ENCODE measurements at places on chromosomes 2 and 18. TPM values are rescaled to one million over a fixed set of nuclear protein-coding genes. Genes with fewer than 3 reads are reported as not detected.
A peak's percentile ranks its signal among the peaks of the same experiment; 100 is the strongest.

TDRD15 gene
- 0.13 TPM for total RNA-seq

- DNase-seq, result no peak
Observed at GRCh38 chr2:179424571-179424970, 159.9 kb upstream of the SESTD1 start.

DNA sequence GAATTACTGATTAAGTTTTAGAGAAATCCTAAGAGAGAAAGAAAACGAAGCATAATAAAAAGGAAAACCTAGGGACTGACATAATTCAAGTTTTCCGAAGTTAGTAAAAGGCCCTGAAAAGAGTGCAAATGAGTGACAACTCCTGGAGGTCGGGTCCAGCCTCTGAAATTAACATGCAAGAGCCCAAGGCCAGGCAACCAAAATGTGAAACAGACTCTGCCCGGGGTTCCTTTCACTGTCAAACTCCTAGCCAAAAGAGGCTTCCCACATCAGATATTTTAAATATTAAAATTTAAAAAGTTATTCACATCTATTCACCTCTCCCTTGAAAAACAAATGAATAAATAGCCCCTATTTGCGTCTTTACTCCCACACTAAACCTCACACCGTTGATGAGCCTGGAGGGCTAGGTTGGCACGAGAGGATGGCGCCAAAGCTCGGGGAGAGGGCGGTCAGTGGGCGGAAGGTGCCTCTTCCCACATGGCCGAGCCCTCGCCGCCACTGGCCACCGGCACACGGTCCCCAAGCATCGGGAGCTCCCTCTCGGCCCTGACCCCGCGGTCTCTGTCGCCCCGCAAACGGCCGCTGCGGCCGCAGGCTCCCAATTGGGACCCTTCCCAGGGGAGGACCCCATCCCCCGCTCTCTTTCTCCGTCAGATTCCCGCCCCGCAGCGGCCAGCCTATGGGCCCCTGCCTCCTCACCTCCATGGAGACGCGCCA, 630 bp downstream of the PPM1G start:
- DNase-seq, result peak; percentile 68

ANKRD30B gene
- 17.2 TPM for total RNA-seq

GRCh38 chr2:105797298-105797819, 52.6 kb downstream of the NCK2 start:
- DNase-seq, result no peak

EDAR gene
- total RNA-seq, result 0.22 TPM

- no peak for DNase-seq
Observed at GRCh38 chr18:75107931-75108276, 101.0 kb downstream of the PTGR3 start.

DNA sequence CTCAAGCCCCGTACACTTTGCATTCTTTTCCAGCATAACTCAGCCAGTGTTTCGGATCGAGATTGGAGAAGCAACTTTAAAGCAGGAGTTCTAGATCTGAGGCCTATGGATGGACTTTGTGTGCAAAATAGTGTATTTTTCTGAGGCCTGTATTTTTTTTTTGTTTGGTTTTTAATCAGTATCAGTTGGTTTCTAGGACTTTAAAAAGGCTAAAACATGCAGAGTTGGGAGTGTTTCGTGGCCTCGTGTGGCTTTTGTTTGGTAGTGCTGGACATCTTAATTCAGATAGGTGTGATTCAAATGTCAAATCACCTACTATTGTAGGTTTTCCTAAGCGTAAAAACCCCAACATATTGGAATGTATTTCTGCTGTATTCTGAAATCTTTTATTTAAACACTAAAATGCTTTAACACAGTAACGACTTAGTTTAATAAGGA, 282 bp upstream of the PUS10 start:
- DNase-seq, result no peak

- no peak for DNase-seq
Observed at GRCh38 chr2:162090109-162090508, 16.1 kb upstream of the DPP4 start.

DUSP2 gene
- total RNA-seq, result 7.3 TPM

DNA sequence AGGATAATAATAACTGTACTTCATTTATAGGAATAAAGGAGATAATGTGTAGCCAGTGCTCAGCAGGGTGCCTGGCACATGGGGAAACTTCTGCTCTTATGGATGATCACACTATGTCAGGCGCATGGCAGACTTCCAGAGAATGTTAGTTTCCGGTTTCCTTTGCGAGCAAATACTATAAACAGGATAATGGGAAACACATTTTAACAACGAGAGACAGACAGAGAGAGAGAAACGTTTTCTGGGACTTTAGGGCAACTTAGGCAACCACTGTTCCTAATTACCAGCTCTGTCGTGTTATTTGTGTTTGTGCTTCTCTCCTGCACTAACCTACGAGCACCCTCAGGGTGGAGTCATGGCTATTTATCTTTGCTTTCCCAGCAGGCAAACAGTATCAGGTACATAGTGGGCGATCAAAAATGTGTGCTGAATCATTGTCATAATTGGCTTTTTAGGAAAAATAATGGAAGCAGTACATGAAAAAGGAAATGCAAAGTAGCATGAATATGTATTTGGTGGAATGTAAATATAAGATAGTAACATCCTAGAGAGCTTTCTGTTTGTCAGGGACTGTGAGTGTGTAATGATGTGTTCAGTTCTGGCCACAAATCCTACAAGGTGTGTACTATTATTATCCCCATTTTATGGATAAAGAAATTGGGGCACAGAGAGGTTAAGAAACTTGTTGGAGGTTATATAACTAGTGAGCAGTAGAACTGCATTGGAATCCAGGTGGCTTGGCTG, 36.8 kb upstream of the IGFBP2 start:
- DNase-seq, result no peak

GRCh38 chr18:54205959-54206358, 18.5 kb downstream of the MBD2 start:
- no peak for DNase-seq

- DNase-seq, result no peak
Observed at GRCh38 chr18:25262920-25263319, 89.0 kb downstream of the ZNF521 start.

GRCh38 chr2:17228461-17228860, 289.8 kb downstream of the RAD51AP2 start:
- DNase-seq, result no peak

DNA sequence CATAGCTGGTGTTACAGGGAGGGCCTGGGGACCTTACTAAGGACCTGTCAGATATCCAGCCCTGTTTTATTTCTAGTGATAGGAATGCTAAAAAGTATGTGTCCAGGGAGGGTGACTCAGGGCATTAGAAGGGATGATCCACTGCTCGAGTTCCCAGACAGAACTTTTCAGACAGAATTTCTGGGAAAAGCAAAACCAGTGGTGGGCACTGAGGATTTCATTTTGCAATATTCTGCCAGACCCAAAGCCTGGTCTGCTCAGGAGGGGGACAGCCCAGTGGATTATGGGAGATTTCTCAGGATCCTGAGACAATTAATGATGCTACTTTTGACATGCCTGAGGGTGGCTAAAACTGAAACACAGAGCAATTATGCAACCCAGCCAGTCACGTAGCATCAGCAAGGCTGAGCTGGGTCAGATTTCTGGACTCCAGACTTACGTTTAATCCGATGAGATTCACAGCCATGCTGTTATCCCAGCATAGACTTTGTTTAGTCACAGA, 4.7 kb upstream of the KCNE4 start:
- no peak for DNase-seq

DNA sequence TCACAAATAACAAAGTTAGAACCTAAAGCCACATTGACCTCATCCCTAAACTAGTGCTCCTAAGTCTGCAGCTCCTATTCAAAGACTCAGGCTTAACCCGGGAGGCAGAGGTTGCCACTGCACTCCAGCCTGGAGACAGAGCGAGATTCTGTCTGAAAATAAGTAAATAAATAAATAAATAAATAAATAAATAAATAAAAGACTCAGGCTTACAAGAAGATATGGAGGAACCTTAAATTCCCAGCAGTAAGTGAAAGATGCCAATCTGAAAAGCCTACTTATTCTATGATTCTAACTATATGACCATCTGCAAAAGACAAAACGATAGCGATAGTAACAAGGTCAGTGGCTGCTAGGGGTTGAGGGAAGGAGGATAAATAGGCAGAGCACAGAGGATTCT, 101.7 kb downstream of the DDX1 start:
- DNase-seq, result no peak

- DNase-seq, result no peak
Observed at GRCh38 chr2:231392431-231393148, 2.9 kb upstream of the B3GNT7 start.

DNA sequence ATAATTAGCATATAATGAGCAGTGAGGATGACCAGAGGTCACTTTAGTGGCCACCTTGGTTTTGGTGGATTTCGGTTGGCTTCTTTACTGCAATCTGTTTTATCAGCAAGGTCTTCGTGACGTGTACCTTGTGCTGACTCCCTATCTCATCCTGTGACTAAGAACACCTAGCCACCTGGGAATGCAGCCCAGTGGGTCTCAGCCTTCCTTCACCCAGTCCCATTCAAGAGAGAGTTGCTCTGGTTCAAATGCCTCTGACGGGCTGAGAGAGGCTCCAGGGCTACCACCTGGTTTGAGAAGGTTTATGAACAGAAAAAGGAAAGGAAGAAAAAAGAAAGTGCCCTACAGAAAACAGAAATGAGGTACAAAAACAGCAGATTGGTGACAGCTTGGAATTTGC, 738.7 kb downstream of the SOCS6 start:
- no peak for DNase-seq

DNA sequence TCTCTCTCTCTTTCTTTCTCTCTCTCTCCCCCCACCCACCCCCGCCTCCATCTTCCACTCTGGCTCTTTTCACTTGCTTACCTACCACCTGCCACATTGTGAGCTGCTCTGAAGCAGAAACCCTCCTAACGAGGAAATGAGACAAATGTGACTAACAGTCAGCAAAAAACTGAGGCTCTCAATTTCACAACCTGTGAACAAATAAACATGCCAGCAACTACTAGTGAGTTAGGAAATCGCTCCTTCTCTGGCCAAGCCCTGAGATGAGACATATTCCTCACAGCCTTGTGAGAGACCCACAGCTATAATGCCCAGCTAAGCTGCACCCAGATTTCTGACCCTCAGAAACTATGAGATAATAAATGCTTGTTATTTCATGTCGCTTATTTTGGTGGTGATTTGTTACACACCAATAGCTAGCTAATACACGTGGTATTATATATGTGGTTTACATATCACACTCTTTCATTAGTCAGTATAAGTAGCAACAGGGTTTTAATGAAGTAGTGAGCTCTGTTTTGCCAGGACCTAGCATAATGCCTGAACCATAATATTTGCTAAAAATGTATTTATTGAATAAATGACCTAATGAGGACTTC, 8.4 kb upstream of the ZNF521 start:
- no peak for DNase-seq

GRCh38 chr18:22391407-22392345, 26.0 kb downstream of the CTAGE1 start:
- no peak for DNase-seq

DNA sequence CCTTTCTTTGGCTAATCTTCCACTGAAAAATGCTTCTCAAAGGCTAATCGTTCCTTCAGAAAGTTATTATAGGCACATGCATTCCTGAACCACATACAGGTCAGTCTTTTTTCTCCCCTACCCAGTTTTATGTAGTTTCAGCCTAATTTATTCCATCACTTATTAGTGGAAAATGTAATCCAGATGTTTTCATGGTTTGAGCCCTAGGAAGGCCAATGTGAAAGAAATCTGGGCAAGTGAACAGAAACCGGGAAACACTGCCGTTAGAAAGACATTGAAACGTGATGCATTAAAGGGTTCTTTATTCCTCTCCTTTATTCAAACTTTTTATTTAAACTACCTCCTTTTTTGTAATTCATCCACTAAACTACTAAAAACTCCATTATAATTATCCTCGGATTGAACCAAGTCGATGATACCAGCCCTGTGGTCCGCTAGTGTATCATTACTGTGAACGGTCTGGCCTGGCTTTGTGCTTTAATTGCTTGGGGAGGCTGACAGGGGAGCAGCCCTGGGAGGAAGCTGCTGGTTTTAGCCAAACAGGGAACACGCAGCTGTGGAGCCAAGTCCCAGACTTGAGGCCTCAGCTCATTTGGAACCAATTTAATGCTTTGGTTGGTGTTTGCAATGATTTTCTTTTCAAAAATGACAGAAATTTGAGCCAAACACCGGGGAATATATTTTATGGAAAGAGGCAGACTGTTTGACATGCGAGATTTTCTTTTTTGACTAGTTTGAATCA, 149.2 kb downstream of the ARHGAP28 start:
- DNase-seq, result no peak

ITPRID2 gene
- total RNA-seq, result 521 TPM

- no peak for DNase-seq
Observed at GRCh38 chr18:9413576-9413975, 61.7 kb upstream of the RALBP1 start.

DNA sequence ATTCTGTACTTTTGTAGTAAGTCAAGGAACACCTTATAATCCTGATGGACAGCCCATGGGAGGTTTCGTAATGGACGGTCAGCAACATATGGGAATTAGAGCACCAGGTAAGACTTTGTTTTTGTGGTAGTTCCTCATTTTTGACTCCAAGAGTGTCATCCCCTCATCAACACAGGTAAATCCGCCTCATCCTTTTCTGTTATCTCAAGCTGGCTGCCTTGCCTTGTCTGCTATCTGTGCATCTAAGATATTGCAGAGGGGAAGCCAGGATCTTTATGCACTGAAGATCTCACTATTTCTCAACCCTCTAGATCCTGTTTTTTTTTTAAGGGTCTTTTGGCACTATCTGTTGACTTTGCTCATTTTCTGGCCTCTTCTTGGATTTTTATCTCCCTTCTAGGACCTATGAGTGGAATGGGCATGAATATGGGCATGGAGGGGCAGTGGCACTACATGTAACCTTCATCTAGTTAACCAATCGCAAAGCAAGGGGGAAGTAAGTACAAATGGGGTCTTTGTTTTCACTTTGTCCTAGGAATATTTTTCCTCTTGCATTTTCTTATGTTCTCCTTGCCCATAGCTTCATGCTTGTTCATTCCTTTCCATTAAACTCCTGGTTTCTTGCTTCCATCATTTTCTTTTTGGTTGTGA, 133.8 kb downstream of the MEIS1 start:
- DNase-seq, result no peak

UPP2 gene
- not detected for total RNA-seq

GRCh38 chr2:96869822-96870625, at the start of gene SEMA4C:
TSS of gene SEMA4C (minus strand) at chr2:96870080. CDS start at chr2:96867886, 2,194 bp downstream.
- peak; percentile 87 for DNase-seq

DNA sequence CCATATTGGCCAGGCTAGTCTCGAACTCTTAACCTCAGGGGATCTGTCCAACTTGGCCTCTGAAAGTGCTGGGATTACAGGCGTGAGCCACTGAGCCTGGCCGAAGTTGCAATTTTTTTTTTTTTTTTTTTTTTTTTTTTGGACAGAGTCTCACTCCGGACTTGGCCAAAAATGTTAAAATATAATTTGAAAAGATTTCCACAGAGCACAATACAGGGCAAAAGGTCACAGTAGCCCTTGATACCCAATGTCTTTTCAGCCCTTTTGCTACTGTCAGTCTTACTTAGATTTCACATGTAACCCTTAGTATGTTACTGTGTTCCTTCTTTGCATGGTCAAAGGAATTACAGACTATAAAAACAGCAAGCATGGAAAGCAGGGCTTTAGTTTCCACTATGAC, 42.6 kb upstream of the MAPRE2 start:
- DNase-seq, result no peak

- DNase-seq, result no peak
Observed at GRCh38 chr2:221958224-221958623, 340.6 kb downstream of the PAX3 start.

LONRF2 gene
- 11.4 TPM for total RNA-seq

GRCh38 chr2:25489631-25490030, 147.9 kb upstream of the DNMT3A start:
- DNase-seq, result no peak

POU3F3 gene
- not detected for total RNA-seq

CNNM4 gene
- total RNA-seq, result 13.9 TPM

PLA2R1 gene
- 31.6 TPM for total RNA-seq

DSG4 gene
- total RNA-seq, result not detected

All from sciatic nerve (tissue), 2 donors.